ENCODE measurements at places on chromosomes 2 and 18.

- no peak for DNase-seq
Measured at GRCh38 chr18:23265682-23266399, 130.6 kb downstream of the CABLES1 start.

DNA sequence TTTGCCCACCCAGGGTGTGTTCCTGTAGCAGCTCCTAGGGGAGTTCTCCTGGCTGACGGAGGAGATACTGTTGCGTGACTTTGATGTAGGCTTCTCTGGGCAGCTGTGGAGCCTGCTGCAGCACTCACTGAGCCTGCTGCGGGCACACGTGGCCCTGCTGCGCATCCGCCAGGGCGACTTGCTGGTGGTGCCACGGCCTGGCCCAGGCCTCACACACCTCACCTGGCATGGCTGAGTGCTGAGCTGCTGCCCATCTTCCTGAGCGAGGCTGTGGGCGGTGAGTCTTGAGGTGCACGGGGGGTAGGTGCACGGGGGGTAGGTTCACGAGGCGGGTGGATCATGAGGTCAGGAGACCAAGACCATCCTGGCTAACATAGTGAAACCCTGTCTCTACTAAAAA, 191.7 kb downstream of the ANKRD36C start:
- DNase-seq = no peak

DNA sequence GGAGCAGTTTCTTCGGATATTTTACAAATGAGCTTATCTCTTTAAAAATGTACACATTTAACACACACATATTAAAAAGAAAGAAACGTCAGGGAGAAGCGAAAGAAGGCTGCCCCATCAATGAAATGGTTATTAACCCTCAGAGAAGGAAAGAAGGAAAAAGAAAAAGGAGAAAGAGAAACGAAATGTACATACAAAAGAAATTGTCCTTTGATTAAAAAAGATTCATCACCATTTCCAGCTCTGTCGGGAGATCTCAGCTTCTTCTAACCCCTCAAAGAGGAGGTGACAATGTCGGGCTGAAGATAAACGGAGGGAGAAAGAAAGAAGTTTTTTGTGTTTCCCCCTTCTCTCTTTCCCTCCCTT, 1.5 kb downstream of the IKZF2 start:
- DNase-seq = no peak

DNA sequence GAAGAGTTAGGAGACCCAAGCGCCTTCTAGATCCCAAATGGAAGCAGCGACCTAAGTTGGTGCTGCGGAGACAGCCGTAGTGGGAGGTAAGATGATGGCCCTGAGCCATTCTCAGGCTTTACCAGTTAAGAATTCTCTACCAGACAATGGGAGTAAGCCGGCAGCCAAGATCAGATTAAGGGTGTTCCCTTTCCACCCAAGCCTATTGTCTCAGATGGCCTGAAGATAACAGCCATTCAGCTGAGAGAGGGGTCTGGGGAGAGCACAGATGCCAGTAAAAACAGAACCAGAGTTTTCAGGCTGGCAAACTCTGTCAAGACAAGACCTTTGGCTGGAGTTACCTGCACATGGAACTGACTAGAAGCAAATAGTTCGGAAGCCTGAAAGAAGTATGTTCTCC, 191.7 kb upstream of the HAAO start:
- no peak for DNase-seq

DNA sequence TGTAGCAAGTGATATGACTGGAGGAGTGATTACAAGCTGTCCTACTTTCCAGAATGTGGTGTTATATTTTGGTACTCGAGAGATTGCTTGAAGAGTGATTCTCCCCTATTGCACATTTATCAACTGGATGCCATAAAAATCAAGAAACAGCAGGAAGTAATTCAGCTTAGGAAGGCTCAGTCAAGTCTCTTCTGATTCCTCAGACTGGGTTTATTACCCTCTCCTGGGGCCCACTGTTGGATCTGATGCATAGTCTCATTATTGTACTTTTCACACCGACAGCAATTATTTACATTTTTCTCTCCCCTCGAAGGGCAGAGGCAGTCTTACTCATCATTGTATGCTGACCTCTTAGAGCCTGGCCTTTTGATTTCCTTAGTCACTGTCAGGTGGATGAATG, 9.3 kb downstream of the NOSTRIN start:
- no peak for DNase-seq

DNA sequence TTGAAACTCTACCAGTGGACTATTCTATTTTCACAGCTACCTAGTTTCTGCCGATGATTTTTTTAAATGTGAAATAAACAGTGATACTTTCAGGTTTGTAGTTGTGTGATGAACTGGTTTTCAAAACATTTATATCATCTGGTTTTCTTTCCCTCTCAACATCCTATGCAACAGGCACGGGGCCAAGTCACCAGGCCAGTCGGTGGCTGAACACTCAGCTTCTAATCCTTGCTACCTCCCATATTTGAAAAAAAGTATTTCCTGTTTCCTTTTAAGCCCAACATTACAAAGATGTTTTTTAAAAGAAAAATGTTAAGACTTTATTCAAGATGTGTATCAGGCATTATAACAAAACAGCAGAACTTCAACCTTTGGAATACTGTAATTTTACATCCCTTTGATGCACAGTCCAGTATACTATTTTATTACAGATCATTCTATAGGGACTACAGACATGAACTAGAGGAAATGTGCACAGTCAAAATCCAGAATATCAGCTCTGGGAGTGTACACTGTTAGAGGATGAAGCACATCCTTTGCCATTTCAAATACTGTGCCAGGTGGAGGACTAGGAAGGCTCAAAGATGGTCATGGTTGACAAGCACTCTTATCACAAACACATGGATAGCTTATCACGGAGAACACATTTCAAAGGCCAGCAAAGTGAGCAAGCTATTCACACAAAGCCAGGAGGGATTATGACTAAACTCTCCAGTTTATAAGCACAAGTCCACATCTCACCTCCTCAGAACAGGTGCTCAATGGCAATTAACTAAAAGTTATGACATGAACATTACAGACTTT, 14.6 kb downstream of the MRPL35 start:
- no peak for DNase-seq

DNA sequence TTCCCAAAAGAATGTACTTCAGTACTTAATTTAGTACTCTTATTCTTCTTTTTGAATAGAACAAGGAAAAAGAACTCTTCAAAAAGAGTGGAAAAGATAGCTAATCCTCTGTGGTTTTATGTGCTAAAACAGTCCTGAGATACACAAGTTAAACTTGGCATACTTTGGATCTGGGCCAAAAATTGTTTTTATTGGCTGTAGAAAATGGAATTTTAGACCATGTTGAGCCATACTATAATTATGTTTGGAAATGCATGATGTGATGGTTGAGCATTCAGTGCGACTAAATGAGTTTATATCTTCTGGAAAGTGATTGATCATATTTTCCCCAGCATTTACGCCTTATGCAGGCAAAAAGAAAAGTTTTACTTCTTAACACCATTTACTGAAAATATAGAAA, 18.0 kb upstream of the PDE1A start:
- no peak for DNase-seq

GRCh38 chr2:203648273-203648672, 58.2 kb upstream of the CD28 start:
- DNase-seq = peak; percentile 30

- no peak for DNase-seq
Measured at GRCh38 chr18:41881285-41881684, 73.7 kb upstream of the PIK3C3 start.

GRCh38 chr18:48308027-48308635, 101.1 kb downstream of the ZBTB7C start:
- DNase-seq = no peak
